ENCODE measurements at places on chromosomes 16 and 17. TPM values are rescaled to one million over a fixed set of nuclear protein-coding genes. Genes with fewer than 3 reads are reported as not detected.

GRCh38 chr16:53922807-53923571 lies 219.0 kb downstream of the FTO start:
- DNase-seq, result peak; percentile 91

- DNase-seq, result no peak
Observed at GRCh38 chr16:21327046-21327445, 49.0 kb upstream of the CRYM start.

- no peak for DNase-seq
Observed at GRCh38 chr17:64387145-64387473, 3.6 kb downstream of the PECAM1 start.

DNA sequence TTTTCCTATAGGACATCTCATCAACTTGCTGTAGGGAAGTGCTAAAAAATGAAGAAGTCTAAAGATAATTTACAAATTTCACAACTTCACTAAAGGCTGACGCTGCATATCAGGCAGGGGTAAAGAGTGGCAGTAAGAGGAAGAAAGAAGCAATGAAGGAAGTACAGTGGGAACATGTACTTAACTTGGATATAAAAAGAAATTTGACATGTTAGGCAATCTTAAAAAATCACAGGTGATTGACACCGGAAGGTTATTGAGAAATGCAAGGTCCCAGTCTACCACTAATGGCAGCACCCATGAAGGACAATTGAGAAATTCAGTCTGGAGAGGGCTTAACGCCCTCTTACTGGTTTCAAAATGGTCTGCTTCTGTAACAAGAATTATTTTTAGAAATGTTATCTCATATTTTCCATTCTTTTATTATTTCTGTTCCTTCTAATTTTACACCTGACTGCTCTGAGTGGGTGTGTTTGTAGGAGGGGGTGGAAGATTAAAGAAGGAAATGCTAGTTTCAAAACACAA lies 358.1 kb downstream of the KCNJ2 start:
- DNase-seq, result no peak

- DNase-seq, result no peak
Observed at GRCh38 chr17:57379895-57380434, 123.6 kb downstream of the MSI2 start.

- no peak for DNase-seq
Observed at GRCh38 chr16:27476240-27476639, 73.5 kb downstream of the GTF3C1 start.

The TSNAXIP1 gene
- polyA plus RNA-seq, result 6.6 TPM

DNA sequence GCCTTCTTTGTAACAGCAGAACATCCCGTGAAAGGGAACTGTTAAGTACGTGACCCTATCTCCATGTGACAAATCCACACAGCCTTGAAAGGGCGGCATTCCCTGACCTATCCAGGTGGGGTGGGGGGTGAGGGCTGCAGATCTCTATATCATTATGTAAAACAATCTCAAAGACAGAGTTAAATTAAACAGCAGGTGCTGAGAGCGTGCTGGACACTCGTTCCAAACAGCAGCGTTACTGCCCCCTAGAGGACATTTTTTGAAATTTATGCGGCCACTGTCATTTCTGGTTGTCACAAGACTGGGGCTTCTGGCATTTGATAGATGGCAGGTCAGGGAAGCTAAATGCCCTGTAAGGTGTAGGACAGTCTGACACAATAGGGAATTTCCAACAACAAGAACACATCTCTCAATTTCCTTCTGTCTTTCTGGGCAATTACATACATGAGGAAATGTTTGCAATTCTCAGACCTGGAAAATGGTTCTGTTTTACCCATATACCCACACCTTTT lies 6.7 kb upstream of the SLC25A39 start:
- no peak for DNase-seq

- DNase-seq, result no peak
Observed at GRCh38 chr16:61987474-61988012, 48.7 kb downstream of the CDH8 start.

DNA sequence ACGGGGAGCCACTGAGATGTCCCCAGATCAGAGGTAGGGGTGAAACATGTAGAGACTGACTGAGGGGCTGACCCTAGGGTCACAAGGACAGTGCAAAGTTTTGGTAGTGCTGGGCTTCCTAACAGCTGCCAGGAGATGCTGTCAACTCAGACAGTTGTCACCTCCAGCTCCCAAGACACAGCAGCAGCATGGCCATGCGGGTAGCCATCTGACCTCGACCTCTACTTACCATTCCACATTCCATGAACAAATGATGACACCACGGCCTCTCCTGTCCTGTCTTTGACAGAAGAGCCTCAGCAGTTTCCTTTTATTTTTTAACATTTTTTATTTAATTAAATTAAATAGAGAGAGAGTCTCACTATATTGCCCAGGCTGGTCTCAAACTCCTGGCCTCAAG lies 65.3 kb upstream of the NFAT5 start:
- DNase-seq, result no peak

GRCh38 chr17:32160526-32160925 lies 18.2 kb downstream of the RHOT1 start:
- no peak for DNase-seq

The KRT28 gene
- polyA plus RNA-seq, result not detected

GRCh38 chr17:77846531-77847085 lies 111.9 kb upstream of the TNRC6C start:
- DNase-seq, result no peak

- DNase-seq, result no peak
Observed at GRCh38 chr17:17856386-17856785, 19.6 kb upstream of the SREBF1 start.

DNA sequence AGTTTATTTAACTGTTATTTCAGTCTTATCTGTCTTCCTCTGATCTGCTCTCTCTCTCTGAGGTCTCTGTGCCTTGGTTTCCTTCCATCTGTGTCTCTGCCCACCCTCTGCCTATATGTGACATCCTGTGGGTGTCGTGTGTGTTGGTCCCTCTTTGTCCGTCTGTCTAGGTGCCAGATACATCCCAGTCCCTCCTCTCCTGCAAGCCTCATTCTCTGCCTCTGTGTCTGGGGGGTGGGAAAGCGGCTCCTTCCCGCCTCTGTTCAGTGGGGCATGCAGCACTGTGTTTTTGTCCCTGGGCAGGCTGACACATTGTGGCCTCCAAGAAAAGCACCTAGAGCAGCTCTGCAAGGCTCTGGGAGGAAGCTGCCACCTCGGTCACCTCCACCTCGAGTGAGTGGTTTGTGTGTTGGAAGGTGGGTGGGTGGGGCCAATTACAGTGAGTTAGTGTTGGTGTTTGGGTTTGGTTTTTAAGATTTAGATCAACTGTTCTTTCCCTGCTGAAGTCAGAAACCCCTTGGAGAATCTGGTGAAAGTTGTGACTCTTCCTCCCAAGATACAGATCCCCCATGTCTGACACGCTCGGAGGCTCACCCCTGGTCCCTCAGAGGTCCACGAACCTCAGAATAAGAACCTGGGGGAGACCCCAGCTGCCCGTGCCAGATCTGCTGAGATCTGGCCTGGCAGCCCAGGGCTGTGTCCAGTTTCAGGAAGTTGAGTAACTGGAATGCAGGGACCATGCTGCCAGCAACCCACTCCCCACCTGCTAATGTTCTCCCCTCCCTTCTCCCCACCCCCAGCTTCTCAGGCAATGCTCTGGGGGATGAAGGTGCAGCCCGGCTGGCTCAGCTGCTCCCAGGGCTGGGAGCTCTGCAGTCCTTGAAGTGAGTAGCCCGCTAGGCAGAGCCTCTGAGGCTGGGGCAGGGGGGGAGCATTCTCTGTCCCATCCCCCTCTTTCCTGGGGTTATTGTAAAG lies 50.9 kb upstream of the CPNE2 start:
- no peak for DNase-seq

DNA sequence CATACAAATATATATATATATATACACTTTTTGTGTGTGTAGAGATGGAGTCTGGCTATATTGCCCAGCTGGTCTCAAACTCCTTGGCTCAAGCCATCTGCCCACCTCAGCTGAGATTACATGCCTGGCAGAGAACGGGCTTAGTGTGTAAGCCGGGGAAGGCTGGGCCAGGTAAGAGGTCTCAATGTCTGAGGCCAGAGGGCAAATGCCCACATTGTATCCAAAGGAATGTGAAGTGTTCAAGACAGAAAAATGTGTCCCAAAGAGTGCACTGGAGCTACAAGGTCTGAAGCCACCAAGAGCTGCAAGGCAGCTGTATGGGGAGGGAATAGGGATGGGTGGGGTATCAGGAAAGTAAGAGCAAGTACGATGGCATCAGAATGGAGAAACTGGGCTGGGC lies 8.8 kb downstream of the CD2BP2 start:
- no peak for DNase-seq

The ABCC12 gene
- 0.25 TPM for polyA plus RNA-seq
